Activated naive CD4-positive, alpha-beta T cell treated with Interleukin-2 at 50 U/mL for 16 hours (primary cell): ENCODE measurements at places on chromosomes 5 and 9.

GRCh38 chr9:69243116-69243515 lies 69.0 kb downstream of the TJP2 start:
- DNase-seq = no peak

- no peak for DNase-seq
Measured at GRCh38 chr9:117103438-117104110, 311.3 kb downstream of the ASTN2 start.

- DNase-seq = no peak
Measured at GRCh38 chr5:53017383-53017782, 28.2 kb downstream of the ITGA2 start.

DNA sequence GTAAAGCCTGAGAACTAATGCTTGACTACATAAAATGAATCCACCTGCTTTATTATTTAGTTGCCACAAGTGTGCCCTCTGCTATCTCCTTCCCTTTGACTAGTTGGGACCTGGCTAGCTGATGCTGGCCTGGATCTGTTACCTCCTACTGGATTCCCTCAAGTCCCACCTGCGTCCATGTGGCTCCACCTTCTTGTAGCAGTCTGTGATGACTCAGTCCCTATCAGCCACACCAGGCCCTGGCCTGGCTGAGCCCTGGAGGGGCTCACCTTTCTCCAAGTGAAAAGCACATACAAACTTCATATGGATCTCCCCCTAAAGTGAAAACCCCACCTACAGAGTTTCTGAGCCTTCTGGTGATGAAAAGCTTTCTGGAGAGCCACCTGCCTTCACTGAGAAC lies 611.4 kb downstream of the SEMA5A start:
- no peak for DNase-seq

DNA sequence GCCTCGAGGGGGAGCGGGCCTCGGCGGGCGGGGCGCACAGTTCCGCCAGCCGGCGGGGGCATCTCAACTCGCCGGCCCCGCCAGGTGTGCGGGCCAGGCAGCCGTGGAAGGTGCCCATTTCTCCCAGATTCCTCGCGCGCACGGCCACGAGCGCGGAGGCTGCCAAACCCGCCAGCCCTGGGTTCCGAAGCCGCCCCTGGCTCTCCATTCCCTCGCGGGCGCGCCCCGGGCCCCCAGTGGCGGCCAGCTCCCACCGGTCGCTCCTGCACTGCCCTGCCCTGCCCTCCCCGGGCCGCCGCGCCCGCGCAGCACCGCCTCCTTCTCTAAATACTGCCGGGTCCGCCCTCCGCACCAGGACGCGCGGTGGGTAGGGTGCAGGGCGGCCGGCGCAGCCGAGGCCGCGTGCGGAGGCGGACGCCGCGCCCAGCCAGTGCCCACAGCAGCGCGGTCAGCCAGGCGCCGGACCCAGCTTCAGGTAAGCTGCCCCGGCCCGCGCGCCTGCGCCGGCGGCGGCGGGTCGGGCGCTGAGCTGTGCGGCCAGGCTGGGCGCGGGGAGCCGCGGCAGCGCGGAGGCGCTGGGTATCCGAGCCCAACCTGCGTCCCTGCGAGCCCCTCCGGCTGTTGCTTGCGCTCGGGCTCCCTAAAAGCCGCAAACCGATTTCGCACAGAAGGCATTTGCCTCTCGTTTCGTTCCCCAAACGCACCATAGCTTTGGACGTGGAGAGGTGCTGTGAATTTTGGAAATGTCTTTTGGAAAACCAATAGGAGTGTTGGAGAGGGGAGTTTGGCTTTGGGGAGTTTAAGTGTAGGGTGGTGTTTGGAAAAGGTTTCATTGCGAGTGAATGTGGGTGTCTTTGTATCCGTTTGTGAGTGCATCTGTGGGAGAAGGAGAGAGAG lies at the start of gene TMEM171:
TMEM171 (plus strand) TSS at position 354 of the 897 bp plus-strand sequence. CDS start 2,799 bp downstream, outside the sequence.
- no peak for DNase-seq

- DNase-seq = no peak
Measured at GRCh38 chr5:136528481-136529030, 163.2 kb upstream of the TRPC7 start.

GRCh38 chr5:82754036-82754746 lies 323.0 kb downstream of the TMEM167A start:
- no peak for DNase-seq

GRCh38 chr5:127941646-127942045 lies 141.9 kb upstream of the SLC12A2 start:
- no peak for DNase-seq

DNA sequence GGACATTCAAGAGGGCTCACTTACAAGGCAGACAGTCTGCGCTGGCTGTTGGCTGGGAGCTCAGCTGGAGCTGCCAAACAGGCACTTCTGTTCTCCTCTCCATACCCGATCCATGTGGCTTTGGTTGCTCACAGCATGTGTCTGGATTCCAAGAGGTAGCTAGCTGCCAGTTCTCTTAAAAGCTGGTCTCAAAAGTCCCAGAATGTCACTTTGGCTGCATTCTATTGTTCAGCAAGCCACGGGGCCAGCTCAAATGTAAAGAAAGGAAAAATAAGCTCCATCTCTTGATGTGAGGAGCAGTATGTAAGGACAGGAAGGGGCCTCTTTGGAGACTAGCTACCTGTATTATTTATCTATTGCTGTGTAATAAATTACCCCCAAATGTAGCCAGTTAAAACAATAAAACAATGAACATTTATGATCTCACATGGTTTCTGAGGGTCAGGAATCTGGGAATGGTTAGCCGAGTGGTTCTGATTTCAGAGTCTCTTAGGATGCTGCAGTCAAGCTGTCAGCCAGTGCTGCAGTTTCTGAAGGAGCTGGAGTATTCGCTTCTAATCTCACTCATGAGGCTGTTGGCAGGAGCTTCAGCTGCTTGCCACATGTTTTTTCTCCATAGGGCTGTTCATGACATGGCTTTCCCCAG lies 112.7 kb upstream of the CLINT1 start:
- DNase-seq = no peak

DNA sequence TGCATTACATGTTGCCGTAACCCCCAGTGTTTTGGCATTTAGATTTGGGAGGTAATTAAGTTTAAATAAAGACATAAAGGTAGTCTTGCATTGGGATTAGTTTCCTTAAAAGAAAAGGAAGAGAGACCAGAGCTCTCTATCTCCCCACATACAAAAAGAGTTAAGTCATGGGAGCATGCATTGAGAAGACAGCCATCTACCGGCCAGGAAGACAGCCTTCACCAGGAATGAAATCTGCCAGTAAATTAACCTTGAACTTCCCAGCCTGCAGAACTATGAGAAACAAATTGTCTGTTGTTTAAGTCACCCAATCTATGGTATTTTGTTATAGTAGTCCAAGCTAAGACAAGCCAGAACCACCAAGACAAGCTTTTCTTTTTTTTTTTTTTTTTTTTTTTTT lies 567.0 kb upstream of the CDH18 start:
- DNase-seq = no peak

DNA sequence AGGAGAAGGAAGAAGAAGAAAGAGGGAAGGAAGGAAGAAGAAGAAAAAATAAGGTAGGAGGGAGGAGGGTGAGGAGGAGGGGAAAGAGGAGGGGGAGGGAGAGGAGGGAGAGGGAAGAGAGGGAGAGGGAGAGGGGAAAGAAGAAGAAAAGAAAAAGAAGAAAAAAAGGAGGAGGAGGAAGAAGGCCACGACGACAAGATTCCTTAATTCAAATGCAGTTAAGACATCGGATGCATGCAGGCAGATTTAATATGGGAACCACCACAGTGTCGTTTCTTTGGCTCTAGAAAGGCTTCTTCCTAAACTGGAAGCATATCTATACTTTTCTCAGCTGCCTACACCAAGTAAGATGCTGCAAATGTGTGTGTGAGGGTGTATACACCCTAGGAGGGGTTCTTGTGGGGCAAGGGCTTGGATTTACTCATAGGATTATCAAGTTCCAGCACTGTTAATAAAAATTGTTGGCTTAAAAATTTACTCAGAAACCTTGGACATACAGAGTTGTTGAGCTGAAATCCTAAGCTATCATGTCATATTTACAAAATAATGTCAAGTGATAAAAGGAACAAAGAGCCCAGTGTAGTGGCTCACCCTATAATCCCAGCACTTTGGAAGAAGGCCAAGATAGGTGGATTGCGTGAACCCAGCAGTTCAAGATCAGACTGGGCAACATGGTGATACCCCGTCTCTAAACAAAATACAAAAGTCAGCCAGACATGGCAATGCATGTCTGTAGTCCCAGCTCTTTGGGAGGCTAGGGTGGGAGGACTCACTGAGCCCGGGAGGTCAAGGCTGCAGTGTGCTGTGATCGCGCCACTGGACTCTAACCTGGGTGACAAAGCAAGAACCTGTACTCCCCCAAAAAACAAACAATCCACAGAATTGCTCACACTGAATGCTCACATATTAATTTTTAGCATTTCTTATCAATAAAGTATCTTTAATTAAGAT lies 108.5 kb downstream of the UBAP2 start:
- no peak for DNase-seq

DNA sequence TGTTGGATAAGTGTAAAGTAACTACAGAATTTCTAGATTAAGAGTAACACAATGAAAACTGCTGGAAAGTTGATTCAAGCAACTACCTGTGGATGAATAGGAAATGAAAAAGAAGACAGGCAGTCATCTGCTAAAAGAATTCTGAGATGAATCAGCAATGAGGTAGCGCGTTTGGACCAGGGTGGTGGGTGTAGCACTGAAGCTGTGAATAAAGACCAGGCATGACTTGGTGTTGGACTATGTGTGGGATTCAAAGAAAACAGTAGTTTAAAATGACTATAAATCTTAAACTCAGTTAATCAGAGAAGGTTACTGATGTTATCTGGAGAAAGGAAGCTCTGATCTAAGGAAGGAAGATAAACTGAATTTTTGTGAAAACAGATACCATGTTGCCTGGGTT lies 159.8 kb downstream of the FBN2 start:
- no peak for DNase-seq

DNA sequence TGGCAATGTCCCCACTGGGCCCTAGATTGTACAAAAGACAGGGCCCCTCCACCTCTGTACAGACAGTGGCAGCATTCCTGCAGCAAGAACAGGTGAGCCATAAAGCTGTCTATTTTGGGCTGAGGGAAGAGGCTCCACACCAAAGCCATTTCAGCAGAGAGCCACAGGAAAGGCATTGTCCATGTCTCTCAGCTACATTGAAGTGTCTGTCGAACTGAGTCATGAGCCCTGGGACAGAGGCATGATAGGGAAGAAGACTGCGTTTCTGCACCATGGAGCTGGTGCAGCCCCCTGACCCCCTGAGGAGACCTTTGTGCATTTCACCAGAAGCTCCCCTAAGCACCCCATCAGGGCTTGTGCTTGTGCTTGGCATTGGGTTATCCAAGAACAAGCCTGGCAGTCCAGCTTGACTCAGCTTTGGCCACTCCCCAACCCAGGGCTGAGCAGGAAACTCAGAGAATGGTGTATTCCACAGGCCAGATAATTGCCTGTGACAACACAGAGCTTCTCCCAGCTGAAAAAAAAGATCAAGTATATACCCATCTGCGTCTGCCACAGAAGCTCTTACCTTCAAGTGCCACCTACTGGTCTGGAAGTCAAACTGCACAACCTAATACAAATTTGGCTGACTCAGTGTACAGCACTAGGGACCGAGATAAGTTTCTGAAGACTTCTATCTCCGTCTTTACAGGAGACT lies 5.9 kb upstream of the FRMD3 start:
- DNase-seq = no peak

GRCh38 chr5:151682751-151683331 lies 3.9 kb downstream of the SPARC start:
- no peak for DNase-seq

DNA sequence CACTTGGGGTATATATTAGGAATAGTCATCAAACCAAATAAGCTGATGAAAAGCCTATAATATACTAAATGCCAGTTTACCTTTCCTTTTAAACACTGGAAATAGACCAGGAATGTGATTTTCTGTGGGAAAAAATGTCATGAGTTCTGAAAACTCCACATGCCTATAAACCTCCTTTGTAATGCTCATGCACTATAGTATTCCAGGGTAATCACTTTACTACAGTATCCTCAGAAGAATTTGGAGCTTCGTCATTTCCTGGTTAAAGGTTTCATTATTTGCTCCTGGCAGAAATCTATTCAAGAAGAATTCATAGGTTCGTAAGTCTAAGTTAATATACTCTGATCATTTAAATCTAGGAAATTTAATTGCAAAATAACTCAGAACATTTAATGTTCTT lies 1076.7 kb upstream of the DMAC1 start:
- no peak for DNase-seq

DNA sequence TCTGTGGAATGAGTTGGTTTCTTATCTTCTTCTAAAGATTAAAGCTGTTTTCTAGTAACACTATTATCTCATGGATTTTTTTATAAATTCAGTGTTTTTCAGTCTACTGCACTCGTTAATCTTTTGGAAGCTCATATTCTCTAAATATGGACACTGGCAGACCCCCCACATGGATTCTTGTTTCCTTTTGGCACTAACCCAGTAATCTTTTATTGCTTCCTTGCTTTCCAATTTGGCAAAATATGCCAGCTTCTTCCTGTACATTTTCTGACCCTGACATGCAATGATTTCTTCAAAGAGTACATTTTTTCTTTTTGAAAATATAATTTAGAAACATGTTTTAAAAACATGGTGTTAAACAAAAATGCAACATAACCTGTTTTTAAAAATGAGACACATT lies 474.2 kb upstream of the FTMT start:
- no peak for DNase-seq

DNA sequence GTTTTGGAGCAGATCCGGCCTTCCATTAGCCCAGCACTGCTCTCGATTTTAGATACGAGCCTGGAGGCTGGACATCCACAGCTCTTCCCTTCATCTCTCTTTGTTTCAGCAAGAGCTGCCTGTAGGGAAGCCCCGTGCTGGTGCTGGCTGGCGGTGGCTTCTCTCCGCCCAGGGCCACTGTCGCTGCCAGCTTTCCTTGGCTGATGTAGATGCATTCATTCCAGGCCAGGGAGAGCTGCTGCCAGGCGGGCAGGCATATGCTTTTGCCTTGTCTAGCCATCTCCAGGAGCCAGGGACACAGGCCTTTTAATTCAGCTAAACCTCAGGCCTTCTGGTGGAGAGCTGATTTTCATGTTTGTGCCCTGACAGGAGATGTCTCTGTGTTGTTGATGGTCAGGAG lies 409.3 kb upstream of the CLINT1 start:
- DNase-seq = no peak

DNA sequence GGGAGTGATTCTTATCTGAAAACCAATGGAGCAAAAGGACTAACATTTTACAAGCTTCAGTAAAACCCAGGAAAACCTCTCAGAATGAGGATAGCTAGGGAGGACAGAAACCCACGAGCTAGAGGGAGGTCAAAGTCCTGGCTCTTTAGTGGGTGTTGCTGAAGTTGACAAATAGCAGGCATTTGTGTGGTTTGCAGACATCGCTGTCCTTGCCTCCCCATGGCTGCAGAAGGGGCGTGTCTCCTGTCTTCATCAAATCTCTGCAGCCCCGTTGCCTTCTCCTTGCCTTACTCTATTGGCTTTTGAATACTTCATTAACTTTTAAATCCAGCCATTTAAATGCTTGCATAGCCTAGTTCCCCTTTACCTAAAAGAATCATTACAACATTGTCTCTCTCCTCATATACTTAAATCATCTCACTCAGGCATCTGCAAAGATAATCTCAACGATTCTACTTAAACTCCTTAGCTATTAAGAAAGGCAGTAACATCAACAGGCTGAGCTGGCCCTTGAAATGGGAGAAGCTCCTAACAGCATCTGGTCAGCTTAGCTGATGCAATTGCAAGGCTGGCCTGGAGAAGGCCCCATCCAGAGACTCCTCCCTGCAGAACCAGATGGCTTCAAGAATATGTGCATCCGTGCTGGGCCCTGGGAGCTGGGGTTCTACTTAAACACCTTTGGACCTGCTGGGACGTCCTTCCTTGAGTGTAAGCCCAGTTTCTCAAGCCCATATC lies 152.8 kb upstream of the TAS2R1 start:
- DNase-seq = no peak
